Aorta (tissue), 5 donors: ENCODE measurements at places on chromosomes 5 and 9.

- DNase-seq = no peak
Measured at GRCh38 chr5:116566251-116566650, 8.4 kb downstream of the SEMA6A start.

GRCh38 chr5:180180846-180181245, 28.2 kb downstream of the RASGEF1C start:
- no peak for DNase-seq

DNA sequence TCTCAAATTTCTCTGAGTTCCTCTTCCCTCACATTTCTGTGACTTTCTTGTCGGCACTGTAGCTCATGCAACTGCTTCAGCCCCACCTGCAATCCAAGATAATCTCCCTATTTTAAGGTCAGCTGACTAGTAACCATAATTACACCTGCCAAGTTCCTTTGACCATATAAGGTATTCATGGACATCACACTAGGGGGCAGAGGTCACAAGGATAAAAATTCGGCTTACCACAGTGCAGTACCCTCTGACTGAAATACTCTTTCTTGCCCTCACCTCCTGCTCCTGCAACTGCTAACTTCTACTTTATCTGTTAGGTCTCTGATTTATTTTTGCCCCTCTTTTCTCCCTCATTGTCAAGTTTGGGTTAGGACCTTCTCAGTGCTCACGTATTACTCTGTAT, 144.2 kb downstream of the GDNF start:
- DNase-seq = no peak

DNA sequence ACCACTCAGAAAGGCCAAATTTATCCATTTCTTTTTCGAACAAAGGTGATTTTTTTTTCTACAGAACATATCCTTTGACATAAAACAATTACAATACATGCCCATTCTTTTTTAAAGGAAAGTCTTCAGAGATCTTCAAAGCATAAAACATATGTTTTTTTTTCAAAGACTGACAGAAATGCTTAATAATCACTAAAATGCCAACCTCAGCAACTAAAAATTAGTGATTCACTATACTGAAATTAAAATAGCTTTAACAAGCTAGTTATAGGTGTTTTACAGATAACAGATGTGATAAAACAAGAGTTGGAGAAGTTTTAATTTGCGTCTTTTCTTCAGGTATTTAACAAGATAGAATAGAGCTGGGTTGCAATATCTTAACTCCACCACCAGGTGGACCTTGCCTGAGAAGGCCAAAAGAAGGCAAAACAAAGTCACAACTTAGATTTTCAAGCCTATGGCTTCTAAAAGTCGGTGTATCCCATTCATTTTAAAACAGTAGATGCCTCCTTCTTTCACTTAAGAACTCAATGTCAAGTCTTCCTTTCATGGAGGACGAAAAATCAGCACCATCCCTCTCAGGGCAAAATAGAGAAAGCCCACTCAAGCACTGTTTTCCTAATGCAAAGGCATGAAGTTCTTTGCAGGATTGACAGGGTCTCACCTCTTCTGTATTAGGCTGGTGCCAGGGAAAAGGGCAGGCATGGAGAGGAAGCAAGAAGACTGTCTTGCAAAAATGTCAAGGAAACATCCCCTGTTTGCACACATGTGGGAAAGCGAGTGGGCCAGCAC, 31.1 kb upstream of the CPLX2 start:
- no peak for DNase-seq

DNA sequence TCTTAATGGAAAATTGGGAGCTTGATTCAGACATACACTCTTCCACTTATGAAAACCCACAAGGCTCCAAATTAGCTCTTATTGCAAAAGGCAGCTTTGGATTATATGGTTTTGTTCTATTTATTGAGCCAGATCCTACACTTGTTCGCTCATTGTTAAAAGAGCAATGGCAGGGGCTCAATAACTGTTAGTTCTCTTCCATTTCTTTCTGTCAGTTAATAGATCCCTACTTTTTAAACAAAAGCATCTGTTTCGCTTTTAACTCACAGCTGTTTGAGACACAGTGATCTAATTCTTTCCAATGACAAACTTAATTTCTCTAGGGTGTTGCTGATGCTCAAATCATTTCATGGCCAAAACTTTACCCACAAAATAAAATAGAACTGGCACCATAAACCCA, 11.7 kb downstream of the C5 start:
- DNase-seq = no peak

- no peak for DNase-seq
Measured at GRCh38 chr5:54445691-54446378, 9.7 kb upstream of the HSPB3 start.

DNA sequence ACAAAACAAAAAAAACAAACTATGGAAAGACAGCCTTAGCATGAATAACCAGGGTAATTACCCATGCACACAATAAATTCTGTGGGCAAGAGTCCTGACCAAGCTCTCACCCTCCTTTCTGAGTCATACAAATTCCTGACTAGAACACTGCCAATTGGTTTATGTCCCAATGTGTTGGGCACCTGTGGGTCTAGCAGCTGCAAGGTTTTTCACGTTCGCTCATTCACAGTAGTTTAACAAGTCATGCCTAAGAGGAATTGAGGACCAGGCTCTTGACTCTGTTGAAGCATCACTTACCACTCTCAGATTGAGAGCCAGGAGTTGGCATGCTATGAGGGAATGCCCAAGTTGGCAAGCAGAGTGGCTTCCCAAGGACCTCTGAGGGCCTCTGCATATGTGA, 205.5 kb upstream of the SLC24A2 start:
- no peak for DNase-seq

- DNase-seq = no peak
Measured at GRCh38 chr5:178586396-178586795, 3.8 kb downstream of the COL23A1 start.

GRCh38 chr5:33827018-33827707, 64.6 kb downstream of the ADAMTS12 start:
- no peak for DNase-seq

DNA sequence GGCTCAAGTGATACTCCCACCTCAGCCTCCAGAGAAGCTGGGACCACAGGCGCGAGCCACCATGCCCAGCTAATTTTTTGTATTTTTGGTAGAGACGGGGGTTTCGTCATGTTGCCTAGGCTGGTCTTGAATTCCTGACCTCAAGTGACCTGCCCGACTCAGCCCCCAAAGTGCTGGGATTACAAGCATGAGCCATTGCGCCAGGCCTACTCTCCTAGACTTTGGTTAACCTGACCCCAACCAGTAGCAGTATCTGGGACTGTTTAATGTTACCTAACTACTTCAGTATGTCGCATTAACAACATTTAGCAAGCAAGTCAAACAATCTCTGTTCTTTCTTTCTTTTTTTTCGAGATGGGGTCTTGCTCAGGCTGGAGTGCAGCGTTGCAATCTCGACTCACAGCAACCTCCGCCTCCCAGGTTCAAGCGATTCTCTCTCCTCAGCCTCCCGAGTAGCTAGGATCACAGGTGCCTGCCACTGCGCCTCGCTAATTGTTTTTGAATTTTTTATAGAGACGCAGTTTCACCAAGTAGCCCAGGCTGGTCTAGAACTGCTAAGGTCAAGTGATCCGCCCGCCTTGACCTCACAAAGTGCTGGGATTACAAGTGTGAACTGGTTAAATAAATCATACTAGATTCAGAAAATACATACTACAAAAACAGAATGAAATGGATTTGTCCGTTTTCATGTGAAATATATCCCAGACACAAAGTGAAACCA, 2.0 kb downstream of the AK3 start:
- no peak for DNase-seq

DNA sequence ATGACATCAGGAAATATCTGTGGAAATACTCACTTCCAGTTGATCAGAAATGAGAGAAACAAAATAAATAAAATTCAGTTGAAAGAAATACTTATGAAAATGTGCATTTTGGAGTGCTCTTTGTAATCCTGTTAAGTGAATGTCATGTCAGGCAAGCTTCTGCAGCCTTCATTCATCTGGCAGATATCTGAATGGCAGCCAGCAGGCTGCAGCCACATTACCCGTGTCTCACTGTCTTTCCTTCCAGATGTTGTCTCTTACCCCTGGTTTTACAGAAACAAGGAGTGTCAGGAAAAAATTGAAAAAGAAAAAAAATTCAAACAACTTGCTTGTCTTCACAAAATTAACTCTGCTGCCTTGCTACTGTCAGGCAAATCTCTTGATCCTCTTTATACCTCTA, 445.0 kb upstream of the RIOK2 start:
- DNase-seq = no peak

- no peak for DNase-seq
Measured at GRCh38 chr5:175576591-175576990, 81.3 kb upstream of the HRH2 start.

GRCh38 chr9:22111954-22112247, 102.8 kb upstream of the CDKN2B start:
- DNase-seq = no peak

- no peak for DNase-seq
Measured at GRCh38 chr9:125763394-125763801, 16.2 kb downstream of the PBX3 start.

DNA sequence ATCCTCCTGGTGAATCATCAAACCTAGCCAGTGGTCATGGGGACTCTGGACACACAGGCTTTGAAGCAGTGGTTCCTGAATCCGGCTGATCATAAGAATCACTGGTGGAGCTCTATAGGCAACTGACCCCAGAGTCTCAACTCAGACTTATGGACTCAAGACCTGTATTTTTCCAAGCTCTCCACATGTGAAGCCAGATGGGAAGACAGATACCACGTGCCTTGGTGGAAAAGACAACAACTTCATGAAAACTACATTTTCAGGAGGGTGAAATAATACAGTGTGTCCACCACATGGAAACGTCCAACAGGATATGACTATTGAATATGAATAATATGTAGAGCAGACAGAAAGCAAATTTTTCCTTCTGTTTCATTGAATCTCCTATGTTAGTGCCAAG, 33.7 kb downstream of the GABRP start:
- DNase-seq = no peak

DNA sequence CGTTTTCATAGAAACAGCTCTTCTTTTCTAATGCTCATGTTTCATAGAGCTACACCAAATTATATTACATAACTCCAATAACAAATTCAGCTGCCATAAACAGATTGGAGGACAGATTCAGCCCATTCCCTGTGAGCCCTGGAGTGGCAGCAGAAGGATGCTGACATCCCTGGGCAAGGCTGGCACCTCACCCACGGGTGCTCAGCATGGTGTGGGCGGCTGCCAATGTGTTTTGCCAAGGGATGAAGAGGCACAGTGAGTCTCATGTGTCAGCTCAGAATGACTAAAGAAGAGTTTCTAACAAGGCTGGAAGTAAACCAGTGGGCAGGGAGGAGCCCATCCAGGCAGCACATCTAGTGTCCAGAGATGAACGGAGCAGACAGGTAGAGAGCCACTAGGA, 127.1 kb upstream of the ICE1 start:
- no peak for DNase-seq

- no peak for DNase-seq
Measured at GRCh38 chr9:70031141-70031545, 12.5 kb upstream of the MAMDC2 start.

- DNase-seq = no peak
Measured at GRCh38 chr5:11683666-11684065, 220.6 kb downstream of the CTNND2 start.

DNA sequence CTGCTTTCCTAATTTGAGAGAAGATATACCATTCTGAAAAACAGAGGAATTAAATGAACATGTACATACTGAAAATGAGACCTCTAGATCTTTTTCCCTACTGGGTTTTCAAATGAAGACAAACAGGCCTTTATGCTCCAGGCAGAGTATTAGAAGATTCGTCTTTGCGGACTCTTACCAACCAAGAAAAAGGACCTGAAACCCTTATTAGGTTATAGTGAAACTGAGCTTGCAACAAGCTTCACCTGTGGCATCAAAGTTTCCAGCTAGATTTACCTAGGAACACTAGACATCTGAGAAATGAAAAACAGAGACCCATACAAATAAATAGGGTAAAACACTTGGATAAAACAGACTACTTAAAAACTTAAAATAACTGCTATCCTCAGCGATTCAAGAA, 46.3 kb downstream of the SMIM15 start:
- DNase-seq = no peak

GRCh38 chr9:37056046-37056920, 22.2 kb upstream of the PAX5 start:
- DNase-seq = no peak

DNA sequence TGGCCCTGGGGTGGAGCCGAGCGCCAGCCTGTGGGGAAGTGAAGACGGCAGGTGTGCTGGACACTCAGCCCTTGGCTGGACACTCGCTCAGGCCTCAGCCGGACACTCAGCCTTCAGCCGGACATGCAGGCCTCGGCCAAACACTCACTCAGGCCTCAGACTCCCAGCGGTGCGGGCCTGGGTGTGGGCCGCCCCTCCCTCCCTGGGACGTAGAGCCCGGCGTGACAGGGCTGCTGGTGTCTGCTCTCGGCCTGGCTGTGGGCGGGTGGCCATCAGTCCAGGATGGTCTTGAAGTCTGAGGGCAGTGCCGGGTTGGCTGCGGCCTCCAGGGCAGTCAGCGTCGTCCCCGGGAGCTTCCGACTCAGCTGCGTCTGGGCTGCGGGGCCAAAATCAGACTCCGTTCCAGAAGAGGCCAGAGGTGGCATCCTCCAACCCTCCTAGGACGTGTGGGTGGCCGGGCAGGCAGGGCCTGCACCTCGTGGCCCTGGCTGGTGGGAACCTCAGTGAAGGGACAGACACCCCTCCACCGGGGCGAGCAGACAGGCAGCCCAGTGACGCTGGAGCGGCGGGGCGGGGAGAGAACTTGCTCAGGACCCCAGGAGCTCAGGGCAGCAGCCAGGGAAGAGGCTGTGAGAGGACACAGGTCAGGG, 28.4 kb downstream of the SLC6A18 start:
- DNase-seq = no peak

GRCh38 chr9:129383019-129383560, 205.0 kb upstream of the IER5L start:
- DNase-seq = no peak

DNA sequence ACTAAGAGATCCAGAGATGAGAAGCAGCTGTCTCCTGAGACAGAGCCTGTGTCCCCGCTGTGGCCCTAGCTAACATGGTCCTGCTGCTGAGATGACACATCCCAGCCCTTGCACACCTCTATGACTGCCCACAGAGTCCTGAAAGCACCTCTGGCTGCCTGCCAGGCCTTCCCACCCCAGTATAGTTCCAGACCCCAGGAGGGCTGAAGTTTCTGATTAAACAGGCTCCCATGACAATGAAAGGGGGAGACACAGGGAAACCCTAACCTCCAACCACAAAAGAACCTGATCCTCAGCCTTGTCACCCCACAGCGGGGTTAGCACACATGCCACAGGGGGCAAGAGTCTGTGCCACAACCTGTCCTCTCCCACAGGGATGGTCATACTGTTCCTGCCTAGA, 15.6 kb downstream of the CIZ1 start:
- DNase-seq = no peak

DNA sequence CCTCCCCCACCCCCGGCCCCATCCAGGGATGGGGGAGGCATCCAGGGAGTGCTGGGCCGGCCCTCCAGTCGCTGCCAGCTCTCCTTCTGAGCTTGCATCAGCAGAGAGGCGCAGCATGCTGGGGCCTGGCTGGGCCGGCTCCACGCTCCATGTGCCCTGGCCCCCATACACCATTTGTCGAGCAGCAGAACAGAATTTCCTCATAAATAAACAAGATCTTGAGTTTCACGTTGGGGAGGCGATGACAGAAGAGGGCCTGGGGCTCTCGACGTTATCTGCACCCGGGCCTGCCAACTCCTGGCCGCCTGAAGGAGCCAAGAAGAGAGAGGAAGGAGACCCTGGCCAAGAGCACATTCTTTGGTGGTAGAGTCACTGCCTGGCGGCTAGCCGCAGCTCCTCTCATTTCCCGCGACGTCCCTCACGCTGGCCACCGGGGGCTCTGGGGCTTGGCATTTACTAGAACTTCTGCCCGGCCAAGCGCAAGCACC, 177.0 kb downstream of the FGF18 start:
- DNase-seq = peak; percentile 94
